ENCODE measurements at places on chromosomes 5 and 9.

- DNase-seq, result peak; percentile 86
Observed at GRCh38 chr9:125747053-125747764, at the start of gene PBX3. TSS of gene PBX3 (plus strand) at chr9:125747373.

- DNase-seq, result no peak
Observed at GRCh38 chr5:14295610-14296009, 152.5 kb downstream of the TRIO start.

GRCh38 chr5:178341091-178341850, 108.7 kb upstream of the PHYKPL start:
- no peak for DNase-seq

GRCh38 chr5:88279584-88279983, 10.9 kb upstream of the TMEM161B start:
- no peak for DNase-seq

DNA sequence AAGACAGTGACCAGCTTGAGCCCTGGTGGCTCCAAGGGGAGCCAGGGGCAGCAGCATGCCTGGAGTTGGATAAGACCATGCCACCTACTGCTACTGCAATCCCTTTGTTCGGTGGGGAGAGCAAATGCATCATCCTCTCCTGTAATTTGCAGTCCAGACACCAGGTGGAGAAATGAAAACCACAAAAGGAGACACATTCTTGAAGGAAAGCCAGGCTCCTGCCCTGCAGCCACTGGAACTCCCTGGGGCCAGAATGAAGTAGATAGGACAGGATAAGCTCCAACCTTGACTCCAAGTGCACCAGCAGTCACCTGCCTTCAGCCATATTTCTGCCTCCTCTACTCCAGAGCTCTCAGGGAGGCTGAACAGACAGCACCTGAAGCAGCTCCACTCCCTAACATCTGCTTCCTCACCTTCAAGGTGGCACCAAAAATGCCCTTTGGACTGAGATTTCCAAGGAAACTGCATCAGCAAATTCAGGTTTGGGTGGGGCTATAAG, 65.1 kb upstream of the IQGAP2 start:
- no peak for DNase-seq

- DNase-seq, result no peak
Observed at GRCh38 chr9:138007566-138007917, 130.0 kb downstream of the CACNA1B start.

DNA sequence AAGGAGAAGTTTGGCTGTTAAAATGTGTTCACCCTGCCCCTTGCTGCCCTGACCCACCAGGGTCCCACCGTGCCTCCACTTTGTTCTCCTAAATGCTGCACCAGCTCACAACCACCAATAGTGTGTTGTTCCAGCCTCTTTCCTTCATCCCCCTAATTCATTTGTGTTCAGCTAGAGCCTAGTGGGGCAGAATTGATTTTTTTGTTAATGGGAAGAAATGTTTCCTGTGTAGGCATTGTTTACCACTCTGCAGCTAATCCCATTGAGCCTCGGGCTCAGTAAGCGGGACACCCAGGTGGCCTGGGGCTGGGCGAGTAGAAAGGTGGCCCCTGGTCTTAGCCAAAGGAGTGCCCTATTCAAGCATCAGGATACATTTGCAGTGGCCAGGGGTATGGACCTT, 127.6 kb downstream of the MVB12B start:
- no peak for DNase-seq

GRCh38 chr5:34737731-34738130, 81.6 kb downstream of the RAI14 start:
- no peak for DNase-seq

GRCh38 chr5:123120197-123120596, 31.2 kb downstream of the PRDM6 start:
- no peak for DNase-seq

GRCh38 chr9:114735704-114736103, 53.7 kb upstream of the TEX48 start:
- DNase-seq, result no peak

DNA sequence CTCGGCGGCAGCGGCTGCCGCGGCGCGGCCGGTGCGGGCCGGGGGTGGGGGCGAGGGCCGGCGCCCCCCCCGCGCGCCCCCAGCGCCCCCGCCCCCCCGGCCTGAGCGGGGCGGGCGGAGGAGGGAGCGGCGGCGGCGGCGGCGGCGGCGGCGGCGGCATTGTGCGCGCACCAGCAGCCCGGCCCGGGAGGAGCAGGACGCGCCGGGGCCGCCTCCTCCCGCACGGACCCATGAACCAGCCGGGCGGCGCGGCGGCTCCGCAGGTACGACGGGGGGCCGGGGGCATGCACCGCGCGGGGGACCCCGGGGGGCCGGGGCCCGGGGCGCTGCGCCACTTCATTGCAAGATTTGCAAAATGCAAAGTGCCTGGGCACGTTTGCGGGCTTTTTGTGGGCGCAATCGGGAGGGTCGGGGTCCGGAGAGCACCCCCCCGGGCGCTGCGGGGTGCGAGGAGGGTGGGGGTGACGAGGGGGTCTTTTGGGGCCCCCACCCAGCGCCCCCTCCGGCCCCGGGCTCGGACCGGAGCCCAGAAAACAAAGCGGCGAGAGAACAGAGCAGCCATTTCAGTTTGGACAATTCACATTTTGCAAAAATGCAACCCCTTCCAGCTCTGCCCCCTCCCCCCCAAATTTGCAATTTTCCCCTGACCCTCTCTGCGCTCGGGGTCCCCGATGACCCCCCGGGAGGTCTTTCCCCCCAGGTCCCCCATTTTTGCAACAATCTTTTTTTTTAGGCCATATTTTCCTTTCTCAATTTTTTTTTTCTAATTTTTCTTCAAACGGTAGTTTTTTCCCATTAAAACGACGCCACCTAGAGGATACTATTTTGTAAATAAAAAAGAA, at the start of gene ZNF618:
TSS of gene ZNF618 (plus strand) at position 159 of the 842 bp plus-strand sequence. CDS start at position 231, 72 bp downstream.
- DNase-seq, result no peak

GRCh38 chr5:84374568-84374967, 10.1 kb downstream of the EDIL3 start:
- DNase-seq, result no peak

DNA sequence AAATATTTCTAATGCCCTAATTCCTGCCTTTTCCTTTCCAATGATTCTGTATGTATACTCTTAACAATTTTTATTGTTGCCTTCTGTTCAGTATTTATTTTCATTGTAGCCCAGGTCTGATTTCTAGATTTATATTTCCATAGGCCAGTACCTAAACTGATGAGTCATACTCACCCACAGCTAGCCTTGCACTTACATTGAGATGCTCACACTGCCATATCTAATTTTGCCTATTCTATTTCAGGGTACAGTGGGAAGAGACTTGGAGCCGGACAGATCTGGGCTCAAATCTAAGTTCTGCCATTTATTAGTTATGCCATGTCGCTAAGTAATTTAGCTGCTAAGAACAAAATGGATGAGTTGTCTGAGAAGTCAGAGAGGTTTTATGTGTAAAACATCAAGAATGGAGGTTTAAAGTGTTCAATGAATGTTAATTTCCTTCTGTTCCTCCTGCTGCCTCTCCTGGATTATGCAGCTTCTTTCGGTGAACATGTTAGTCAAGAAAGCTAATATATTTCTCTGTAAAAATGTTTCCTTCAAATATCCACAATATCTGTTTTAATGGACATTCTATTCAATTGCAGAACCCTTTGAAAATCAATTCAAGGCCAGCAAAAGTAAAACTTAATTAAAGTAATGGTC, 62.3 kb upstream of the CDK5RAP2 start:
- DNase-seq, result no peak

GRCh38 chr9:4828761-4829160, 36.0 kb downstream of the RCL1 start:
- no peak for DNase-seq

GRCh38 chr5:151684690-151685361, 1.9 kb downstream of the SPARC start:
- no peak for DNase-seq

GRCh38 chr5:160129841-160130240, 10.6 kb upstream of the PWWP2A start:
- DNase-seq, result no peak

DNA sequence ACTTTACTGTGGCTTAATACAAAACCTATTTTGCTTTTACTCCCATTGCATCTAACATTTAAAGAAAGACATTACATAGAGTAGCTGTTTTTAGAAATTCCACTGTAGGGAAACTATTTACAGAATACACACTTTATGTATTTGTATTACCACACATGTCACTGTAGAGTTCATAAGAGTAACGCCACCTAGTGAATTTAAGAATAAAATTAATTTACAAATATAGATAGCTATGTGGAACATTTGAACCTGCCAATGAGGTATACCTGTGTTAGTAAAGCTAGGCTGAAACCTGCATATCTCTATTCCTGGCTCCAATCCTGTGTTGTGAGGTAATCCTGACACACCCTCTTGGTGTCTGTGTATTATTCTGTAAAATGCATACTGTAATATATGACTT, 234.4 kb downstream of the MAST4 start:
- DNase-seq, result no peak

DNA sequence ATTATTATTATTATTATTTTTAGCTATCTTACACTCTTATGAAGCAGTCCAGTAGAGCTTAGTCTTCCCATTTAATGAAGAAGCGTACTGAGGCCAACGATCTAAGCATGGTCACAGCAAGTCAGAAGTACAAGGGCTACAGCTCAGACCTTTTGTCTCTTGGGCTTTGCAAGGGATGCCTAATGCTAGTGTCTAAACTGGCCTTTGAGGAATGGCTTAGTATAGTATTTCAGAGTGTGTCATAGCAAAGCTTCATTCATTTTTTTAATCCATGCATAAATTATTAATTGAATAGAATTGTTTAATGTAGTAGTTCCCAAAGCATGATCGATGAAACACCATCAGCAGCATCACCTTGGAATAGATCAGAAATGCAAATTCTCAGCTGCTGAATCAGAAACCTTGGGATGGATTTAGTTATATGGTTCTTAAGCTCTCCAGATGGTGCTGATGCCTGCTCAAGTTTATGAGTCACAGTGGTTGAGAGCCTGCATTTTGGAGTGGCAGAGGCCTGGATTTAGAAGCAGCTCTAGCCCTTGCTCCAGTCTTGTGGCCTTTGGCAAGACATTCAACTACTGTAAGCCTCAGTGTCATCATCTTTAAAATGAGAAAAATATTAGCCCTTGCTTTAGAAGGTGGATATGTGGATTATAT, 6.1 kb downstream of the IL12B start:
- DNase-seq, result no peak

DNA sequence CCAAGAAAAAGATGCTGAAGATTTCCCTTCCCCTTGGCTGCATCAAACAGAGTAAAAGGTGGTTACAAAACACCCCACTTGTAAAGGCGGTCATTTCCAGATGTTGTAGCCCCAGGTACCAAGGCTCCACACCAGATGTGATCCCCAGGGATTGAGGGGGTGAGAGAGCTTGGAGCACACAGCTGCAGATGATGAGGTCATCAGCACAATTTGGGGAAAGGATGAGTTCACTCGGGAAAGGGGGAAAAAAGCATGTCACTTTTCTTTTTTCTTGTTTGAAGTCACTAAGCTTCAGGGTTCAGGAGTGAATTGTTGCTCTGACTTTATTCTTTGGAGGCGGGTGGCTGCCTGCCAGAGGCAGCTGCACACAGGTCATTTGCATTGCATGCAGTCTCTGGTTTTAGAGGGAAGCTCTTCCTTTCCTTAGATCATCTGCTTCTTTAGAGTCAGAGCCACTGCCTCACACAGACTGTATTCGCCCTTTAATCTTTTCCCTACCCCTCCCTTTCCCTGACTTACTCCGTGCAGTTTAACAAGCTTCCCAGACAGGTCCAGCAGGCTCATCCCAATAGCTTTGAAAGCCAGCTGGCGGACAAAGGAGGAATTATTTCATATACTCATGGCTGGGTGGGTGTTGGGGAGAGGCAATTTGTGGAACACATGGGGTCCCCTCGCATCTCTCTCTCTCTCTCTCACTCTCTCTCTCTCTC, 409.3 kb upstream of the SLC24A2 start:
- DNase-seq, result no peak

GRCh38 chr9:61665330-61665751, 475.5 kb downstream of the SPATA31A7 start:
- peak; percentile 44 for DNase-seq

- DNase-seq, result no peak
Observed at GRCh38 chr5:40430101-40430710, 249.5 kb upstream of the PTGER4 start.

DNA sequence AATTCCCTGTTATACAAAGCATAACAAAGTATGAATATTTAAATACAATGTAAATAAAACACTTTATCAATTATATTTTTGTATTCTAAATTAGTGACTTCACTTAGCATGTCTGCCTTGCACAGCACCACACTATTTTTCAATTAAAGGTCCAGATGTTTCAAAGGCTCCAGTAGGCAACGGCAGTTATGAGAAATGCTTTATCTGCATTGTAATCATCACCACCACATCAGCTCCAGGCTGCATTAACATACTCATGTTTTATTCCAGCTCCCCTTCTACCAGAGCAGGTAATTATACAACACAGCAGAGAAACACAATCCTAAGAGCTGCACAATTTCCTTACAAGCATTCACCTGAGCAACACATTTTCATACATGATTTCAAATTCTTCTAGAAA, 102.8 kb downstream of the MAPKAP1 start:
- DNase-seq, result no peak

GRCh38 chr9:111691672-111692329, 30.4 kb downstream of the GNG10 start:
- no peak for DNase-seq

- no peak for DNase-seq
Observed at GRCh38 chr5:173581408-173582215, 34.8 kb downstream of the BOD1 start.

Data from NCI-H1417 (cell line).